ENCODE measurements at places on chromosomes 3 and 15. TPM values are rescaled to one million over a fixed set of nuclear protein-coding genes. Genes with fewer than 3 reads are reported as not detected.
A peak's percentile ranks its signal among the peaks of the same experiment; 100 is the strongest.

Gene GFM1
- 25.8 TPM for total RNA-seq

DNA sequence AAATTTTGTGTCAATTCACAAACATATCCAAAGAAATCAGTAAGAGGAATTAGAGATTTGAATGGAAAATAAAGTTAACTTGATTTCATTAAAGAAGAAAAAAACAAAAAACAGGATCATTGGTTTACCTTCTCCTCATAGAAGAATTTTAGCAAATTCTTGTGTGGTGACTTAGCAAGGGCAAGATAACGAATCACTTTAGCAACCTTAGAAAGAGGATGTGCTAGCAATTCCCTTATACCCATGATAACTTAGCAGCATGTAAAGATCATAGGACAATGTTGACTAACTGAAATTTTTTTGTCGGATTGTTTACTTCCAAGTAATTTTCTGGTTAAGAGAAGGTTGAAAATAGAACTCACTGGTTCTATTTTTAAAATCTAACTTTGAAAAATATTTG lies 609.3 kb downstream of the GBE1 start:
- no peak overlapping the region for H3K27ac ChIP-seq
- H3K27me3 ChIP-seq: no peaks in the 10 kb centered on the region
- no peaks in the 10 kb centered on the region for H3K4me1 ChIP-seq
- H3K36me3 ChIP-seq: no peaks in the 10 kb centered on the region
- H3K4me3 ChIP-seq: no peak overlapping the region

DNA sequence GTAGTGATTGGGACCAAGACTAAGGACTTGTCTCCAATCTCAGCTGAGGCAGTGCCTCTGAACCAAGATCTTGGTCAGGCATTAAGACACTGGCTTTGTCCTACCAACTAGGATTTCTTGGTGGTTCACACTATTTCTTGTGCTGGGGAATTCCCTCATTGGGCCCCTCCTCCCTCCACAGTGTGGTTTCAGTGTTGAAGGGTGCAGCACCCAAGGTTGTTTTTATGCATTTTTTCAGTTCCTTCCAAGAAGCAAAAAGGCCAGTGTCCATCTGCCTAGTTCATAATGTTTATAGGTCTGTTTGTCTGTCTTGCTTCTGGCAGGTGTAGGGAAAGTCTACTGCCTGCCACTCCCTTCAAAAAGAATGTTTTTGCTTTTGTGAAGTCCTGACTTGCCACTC lies 10.6 kb upstream of the ITPKA start:
- H3K4me3 ChIP-seq: no peak overlapping the region
- H3K27me3 ChIP-seq: no peaks in the 10 kb centered on the region
- no peak for DNase-seq

DNA sequence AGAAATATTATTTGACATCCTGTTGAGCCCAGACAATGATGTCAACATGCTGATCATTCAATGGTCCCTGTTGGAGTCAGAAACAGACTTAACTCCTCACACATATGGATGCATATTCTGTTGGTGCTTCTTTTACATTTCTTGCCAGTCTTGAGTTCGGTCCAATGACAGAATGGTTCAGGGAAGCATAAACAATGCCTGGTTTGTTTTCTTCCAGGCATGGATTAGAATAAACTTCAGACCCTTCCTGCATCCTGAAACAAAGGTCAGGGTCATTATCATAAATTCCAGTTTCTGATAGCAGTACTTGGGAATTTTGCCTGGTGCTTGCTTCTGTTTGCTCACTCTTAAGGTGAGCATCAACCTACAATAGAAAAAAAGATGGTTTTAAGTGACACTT lies 33.3 kb downstream of the BTLA start:
- DNase-seq: no peak
- no peaks in the 10 kb centered on the region for H3K27me3 ChIP-seq
- H3K4me3 ChIP-seq: no peak overlapping the region
- no peaks in the 10 kb centered on the region for H3K36me3 ChIP-seq
- H3K27ac ChIP-seq: no peak overlapping the region
- no peaks in the 10 kb centered on the region for H3K4me1 ChIP-seq

DNA sequence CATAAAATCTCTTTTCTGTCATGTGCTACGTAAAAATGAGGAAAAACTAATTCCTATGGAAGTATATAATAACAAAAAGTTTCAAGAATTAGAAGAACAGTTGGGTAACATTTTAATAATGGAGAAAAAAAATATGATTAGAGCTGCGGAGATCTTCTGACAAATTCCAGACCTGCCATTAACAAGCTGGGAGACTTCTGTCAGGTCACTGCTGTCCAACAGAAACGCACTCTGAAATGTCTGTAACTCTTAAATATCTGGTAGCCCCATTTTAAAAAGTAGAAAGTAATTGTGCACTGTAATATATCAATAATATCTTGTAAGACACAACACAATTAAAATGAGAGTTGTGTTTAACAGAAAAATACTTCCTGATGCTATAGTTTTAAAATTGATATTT lies 15.7 kb downstream of the GOLIM4 start:
- H3K4me1 ChIP-seq: peaks cover 3% of the 10 kb centered on the region
- no peak overlapping the region for H3K4me3 ChIP-seq
- H3K36me3 ChIP-seq: no peaks in the 10 kb centered on the region
- H3K27me3 ChIP-seq: no peaks in the 10 kb centered on the region
- no peak for DNase-seq

Gene ZDHHC23
- 2.4 TPM for total RNA-seq

Gene ZNF385D
- 1.9 TPM for total RNA-seq

GRCh38 chr15:97747342-97747741 lies 213.2 kb upstream of the ARRDC4 start:
- H3K27ac ChIP-seq: no peak overlapping the region
- DNase-seq: no peak

Gene CSTA
- not detected for total RNA-seq

DNA sequence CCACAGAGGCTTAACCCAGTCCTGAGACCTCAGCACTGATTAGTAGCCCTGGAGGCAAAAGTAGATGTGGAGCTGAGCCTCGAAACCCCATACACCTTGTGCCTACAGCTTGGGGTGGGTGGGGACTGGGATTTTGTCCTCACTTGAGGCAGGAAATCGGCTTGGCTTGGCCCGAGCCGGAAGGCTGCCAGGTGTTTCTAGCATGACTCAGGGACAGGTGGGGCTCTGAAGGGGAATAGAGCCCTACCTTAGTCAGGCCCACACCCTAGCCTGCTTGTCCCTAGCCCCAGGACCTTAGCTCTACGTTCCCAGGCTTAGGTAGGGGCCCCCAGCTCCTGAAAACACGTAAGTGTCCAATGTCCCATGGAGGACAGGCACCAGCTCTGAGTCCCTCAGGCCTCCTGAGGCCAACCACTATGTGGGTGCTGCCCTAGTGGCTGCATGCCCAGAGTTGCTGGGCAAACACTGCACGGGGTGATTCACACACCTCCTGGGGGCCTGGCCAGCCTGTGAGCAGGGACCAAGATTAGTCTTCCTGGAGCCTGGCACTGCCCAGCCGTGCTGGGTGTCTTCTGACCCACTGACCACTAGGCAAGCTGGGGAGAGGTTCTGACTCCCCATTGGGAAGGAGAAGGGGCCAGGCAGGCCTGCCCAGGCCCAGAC lies 3.1 kb downstream of the MST1R start:
- no peaks in the 10 kb centered on the region for H3K4me1 ChIP-seq
- no peak overlapping the region for H3K27ac ChIP-seq
- DNase-seq: no peak

- H3K4me3 ChIP-seq: no peak overlapping the region
- H3K4me1 ChIP-seq: peaks cover 8% of the 10 kb centered on the region
- H3K27me3 ChIP-seq: no peaks in the 10 kb centered on the region
- DNase-seq: no peak
These were observed 26.6 kb upstream of the FNDC3B start for GRCh38 chr3:172012775-172013174.

DNA sequence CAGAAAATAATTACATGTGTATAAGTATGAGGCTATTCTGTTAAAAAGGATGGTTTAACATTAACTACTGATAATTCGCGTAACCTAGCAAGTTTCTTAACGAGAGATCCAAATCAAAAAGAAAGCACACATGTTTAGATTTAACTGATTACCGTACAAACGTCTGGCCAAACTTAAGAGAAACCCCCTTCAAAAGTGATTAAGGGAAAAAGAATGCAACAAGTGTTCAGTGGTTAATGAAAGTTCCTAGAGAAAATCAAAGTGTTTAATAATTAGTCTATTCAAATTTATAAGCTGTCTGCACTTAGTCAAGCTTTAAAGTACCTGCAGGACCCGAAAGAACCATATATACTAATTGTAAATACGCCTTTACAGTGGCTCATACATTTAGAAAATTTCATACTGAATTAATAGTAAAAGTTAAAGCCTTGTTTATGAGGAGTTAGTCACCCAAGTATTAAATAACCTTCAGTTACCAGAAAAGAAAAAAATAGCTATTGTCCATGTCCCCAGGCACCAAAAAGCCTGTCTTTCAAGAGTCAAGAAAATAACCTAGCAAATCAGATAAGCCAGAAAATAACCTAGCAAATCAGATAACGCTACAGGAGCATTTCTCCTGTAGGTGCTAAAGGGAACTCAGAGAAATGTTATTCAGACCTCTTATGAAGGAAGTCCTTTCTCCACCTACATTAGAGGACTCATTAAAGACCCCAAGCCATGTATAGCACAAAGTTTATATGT lies 34.6 kb downstream of the ZNF589 start:
- H3K4me3 ChIP-seq: no peak overlapping the region
- no peak overlapping the region for H3K27ac ChIP-seq
- no peaks in the 10 kb centered on the region for H3K36me3 ChIP-seq
- H3K27me3 ChIP-seq: no peaks in the 10 kb centered on the region
- DNase-seq: no peak

Gene BNC1
- total RNA-seq: not detected

Gene RBP2
- not detected for total RNA-seq

DNA sequence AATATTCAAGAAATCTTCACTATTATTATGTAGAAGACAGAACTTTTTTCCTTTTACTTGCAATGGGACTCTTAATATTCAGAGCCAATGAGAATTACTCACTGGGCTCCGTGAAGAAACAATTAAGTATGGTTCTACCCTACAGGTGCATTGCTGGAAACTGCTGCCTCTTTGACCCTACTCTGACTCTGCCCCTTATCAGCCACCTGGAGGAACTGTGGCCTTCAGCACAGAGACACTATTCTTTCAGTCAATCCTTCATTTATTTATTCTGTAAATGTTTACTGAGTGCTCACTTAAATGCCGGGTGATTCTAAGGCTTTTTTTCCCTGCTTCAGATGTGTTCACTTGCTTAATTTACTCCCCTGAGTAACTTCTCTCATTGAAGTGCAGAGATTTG lies 163.2 kb downstream of the SYNPR start:
- H3K4me1 ChIP-seq: peaks cover 40% of the 10 kb centered on the region
- H3K36me3 ChIP-seq: no peaks in the 10 kb centered on the region
- DNase-seq: no peak
- H3K27ac ChIP-seq: no peak overlapping the region

- no peak for DNase-seq
- no peak overlapping the region for H3K4me3 ChIP-seq
- H3K4me1 ChIP-seq: peaks cover 8% of the 10 kb centered on the region
- no peaks in the 10 kb centered on the region for H3K27me3 ChIP-seq
- no peaks in the 10 kb centered on the region for H3K36me3 ChIP-seq
These were observed 41.8 kb upstream of the IQSEC1 start for GRCh38 chr3:13114811-13115575.

GRCh38 chr3:182138393-182138792 lies 426.7 kb downstream of the SOX2 start:
- no peaks in the 10 kb centered on the region for H3K27me3 ChIP-seq
- DNase-seq: no peak
- no peaks in the 10 kb centered on the region for H3K36me3 ChIP-seq

- H3K27ac ChIP-seq: no peak overlapping the region
- H3K4me1 ChIP-seq: no peaks in the 10 kb centered on the region
- H3K36me3 ChIP-seq: no peaks in the 10 kb centered on the region
These were observed 4.5 kb upstream of the KLHL40 start for GRCh38 chr3:42680806-42681205.

DNA sequence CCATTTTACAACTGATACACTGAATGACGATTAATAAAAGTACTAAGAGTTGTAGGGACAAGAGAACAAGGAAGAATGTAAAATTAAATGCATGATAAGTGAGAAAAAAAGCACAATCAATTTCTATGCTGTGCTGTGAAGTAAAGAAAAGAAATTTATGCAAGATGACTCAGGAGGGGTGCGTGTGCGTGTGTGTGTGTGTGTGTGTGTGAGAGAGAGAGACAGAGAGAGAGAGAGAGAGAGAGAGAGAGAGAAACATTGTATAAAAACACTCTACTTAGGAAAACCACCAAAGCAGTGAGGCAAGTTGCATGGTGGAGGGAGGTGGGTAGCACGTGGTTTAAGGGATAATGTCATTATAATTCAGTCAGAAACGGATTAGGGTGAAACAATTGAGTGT lies 580.8 kb upstream of the ALCAM start:
- no peaks in the 10 kb centered on the region for H3K36me3 ChIP-seq
- no peak for DNase-seq
- no peak overlapping the region for H3K4me3 ChIP-seq
- no peaks in the 10 kb centered on the region for H3K27me3 ChIP-seq
- H3K4me1 ChIP-seq: no peaks in the 10 kb centered on the region

Gene CHST13
- total RNA-seq: 0.34 TPM

Gene FAM43A
- total RNA-seq: 0.80 TPM

GRCh38 chr3:69926385-69926784 lies 73.1 kb upstream of the SAMMSON start:
- H3K4me1 ChIP-seq: no peaks in the 10 kb centered on the region
- no peaks in the 10 kb centered on the region for H3K36me3 ChIP-seq
- DNase-seq: no peak
- no peak overlapping the region for H3K27ac ChIP-seq

DNA sequence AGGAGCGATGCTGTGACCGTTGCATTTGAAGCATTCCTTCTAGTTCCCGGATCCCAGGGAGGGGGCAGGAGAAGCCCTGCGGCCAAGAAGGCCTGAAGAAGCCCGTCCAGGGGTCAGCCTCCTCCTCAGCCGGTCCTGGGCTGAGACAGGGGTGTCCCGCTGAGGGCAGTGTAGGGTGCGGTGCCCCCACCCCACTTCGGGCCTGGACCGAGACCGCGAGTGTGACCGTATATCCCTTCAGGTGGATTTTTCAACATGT lies 2.8 kb downstream of the OCA2 start:
- H3K4me3 ChIP-seq: peak overlapping the region; percentile 55
- peaks cover 96% of the 10 kb centered on the region for H3K27me3 ChIP-seq
- H3K27ac ChIP-seq: no peak overlapping the region

Measured in neural progenitor cell (in vitro differentiated cells).